Activated T-helper 1 cell treated with anti-CD3 and anti-CD28 coated beads, Interleukin-2, amount 50 U/mL, for 16 hours (primary cell): ENCODE measurements at places on chromosomes 16 and 17.
A peak's percentile ranks its signal among the peaks of the same experiment; 100 is the strongest.

GRCh38 chr17:51475730-51476129 lies 215.4 kb downstream of the UTP18 start:
- DNase-seq, result no peak

DNA sequence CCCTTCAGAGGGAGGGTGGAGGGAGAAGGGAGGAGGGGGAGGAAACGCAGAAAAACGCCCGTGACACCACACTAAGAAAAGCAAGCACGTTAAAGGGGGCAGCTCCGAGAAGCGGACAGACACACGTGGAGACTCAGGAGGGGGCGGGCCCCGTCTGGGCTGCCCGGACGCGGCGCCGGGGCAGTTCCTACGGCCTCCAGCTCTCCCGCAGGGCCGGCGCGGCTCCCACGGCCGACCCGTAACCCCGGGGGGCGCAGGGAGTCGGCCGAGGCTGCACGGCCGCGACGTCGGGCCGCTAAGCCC lies 362 bp downstream of the KLHDC4 start:
- peak; percentile 36 for DNase-seq

DNA sequence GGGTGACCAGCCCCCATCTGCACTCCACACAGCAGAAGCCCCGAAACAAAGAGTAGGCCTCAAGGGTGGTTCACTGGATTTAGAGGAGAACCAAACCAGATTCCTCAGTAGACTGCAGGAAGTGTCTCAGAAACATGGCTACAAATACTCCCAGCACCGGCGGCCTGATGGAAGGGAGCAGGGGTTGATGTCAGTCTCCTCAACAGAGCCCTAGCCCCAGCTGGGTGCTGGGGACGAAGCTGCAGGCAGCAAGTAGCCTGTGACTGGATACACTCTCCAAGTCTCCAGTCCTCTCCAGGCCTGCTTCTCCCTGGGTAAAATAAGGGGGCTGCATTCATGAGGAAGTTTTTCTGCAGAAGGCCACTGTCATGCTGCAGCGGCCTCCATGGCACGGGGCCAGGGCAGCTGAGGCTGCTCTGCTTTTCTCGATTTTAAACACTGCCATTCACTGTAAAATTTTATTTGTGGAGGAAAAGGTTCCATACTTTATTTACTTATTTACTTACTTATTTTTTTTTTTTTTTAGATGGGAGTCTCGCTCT lies 36.7 kb upstream of the SREBF1 start:
- no peak for DNase-seq

DNA sequence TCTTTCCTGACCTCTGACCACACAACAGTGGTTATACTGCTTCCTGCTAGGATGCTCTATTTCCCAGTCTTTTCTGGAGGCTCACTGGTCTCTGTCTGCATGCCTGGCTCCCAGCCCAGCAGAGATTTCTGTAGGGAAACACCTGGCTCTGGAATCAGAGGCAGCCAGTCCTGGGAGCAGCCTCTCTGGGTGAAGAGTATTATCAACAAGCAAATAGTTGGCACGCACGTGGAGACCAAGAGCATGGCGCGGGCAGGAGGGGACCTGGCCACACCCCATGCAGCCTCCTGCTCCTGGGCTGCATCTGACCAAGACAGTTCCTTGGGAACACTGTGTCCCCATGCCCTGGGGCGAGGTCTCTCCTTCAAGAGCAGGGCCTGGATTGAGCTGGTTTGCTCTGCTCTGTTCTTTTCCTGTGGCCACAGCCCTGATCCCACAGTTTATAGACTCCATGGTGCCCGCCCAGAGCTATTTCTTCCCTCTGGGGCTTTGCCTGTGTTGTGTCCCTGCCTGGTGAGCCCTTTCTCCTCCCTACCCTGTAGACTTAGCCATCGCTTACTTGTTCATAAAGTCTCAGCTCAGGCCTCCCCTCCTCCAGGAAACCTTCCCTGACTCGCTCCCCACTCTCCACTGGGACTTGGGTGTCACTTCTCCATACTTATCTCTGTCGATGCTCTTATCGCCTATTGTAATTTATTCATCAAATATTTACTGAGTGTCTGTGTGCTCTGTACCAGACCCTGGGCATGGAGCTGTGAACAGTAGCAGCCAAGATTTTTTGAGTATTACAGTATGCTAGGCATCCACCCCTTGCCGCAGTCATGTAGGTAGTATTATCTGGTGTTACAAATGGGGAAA lies 60.6 kb downstream of the SCNN1B start:
- DNase-seq, result no peak

DNA sequence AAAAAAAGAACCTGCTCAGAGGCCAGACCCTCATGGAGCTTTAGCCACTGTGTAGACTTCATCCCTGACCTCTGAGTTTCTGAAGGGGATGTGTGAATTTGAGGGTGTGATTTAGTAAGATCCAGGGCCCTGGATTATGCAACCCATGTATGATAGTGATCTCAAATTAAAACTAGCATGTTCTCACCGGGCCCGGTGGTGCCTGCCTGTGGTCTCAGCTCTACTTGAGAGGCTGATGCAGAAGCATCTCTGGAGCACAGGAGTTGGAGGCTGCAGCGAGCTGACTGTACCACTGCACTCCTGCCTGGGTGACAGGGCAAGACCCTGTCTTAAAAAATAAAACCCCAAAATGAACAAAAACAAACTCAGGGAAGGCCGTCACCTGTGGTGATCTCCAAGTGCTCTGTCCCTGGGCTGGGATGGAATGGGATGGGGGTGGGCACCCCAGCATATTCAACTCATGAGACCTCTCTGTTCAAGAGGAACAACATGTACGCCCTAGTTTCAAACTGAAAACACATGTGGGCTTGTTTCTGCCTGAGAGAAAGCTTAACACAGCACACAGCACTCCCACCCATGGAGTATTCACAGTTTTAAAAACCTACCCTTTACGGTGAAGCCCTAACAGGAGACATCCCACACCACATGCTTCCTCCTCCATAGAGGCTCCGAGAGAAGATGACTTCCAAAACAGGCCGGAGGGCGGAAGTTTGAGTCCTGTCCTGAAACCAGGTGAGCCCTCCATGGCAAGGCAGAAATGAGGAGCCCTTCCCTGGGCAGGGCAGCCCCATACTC lies 30.1 kb downstream of the GNPTG start:
- no peak for DNase-seq

- DNase-seq, result no peak
Observed at GRCh38 chr17:33292981-33293867, at the start of gene ASIC2. ASIC2 (minus strand) TSS chr17:33293295.

- no peak for DNase-seq
Observed at GRCh38 chr17:1464186-1464585, 8.2 kb upstream of the CRK start.

GRCh38 chr17:67666710-67667109 lies 51.0 kb upstream of the NOL11 start:
- no peak for DNase-seq

DNA sequence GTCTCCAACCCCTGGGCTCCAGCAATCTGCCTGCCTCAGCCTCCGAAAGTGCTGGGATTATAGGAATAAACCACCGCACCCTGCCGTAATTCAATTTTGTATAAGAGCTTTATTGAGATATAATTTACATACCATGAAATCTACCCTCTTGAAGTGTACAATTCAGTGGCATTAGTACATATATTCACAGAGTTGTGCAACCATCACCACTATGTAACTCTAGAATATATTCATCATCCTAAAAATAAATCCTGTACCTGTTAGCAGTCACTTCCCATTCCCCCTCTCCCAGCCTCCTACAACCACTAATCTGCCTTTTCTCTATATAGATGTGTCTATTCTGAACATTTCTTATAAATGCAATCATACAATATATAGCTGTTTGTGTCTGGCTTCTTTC lies 26.1 kb downstream of the TOM1L2 start:
- DNase-seq, result no peak

DNA sequence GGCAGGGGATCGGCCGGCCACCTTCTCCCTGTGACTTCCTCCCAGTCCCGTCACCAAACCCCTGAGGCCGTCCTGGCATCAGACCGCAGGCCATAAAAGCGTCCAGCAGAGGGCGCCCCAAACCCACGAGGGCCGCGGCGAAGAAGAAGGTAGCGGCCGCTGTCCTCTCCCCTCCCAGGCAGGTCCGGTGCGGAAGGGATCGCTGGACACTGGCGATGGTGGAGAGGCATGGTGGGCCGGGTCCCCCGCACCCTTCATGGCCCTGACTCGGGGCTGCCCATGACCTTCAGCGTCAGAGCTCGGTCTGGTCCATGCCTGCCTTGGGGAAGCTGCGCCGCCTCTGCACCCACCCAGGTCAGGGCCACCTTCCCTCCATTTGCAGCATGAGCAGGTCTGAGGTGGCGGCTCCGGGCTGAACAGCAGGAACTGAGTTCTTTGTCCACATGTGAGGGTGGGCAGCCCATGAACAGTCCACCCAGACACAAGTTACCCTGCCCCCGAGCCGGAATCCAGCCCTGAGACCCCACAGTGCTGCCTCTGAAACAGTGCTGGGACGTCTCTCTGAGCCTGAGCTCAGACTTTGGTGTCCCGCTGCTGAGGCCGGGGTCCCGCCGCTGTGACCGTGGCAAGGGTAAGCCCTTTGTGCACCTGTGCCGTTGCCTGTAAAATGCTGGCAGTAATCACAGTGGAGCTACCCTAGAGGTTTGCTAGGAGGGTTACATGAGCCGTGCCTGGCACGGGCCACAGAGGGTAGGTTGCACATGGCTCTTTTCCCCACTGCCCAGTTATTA lies 40.8 kb upstream of the CMIP start:
- DNase-seq, result peak; percentile 57
